Activated B cell treated with CpG ODN at 0.5 μM for 24 hours (primary cell): ENCODE measurements at places on chromosomes 5 and 9.

GRCh38 chr9:109708451-109708945 is 71.5 kb upstream of the PALM2AKAP2 start:
- no peak for DNase-seq

DNA sequence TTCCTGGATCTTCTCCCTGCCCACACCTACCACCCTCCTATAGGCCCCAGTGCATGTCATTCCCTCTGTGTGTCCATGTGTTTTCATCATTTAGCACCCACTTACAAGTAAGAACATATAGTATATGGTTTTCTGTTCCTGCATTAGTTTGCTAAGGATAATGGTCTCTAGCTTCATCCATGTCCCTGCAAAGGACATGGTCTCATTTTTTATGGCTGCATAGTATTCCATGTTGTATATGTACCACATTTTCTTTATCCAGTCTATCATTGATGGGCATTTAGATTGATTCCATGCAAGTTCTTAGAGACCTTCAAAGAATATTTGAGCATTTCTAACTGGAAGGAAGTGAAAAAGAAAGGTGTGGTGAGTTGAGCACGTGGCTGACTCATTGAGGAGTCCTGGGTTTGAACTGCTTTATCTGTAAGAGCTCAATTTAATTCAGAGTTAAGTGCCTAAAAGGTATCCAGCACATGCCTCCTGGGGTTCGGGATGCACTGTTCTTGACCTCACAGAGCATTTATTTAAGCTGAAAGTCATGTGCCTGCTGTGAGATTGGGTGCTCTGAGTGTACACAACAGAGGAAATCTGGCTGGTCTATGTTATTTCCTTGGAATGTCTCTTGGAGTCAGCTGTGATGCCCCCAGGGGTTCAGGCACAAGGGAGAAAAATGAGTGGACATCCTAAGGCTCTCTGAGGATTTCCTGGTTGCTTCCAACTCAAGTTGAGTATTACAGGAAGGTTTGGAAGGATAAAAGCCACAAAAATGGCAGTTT is 56.4 kb downstream of the SH3GL2 start:
- no peak for DNase-seq

DNA sequence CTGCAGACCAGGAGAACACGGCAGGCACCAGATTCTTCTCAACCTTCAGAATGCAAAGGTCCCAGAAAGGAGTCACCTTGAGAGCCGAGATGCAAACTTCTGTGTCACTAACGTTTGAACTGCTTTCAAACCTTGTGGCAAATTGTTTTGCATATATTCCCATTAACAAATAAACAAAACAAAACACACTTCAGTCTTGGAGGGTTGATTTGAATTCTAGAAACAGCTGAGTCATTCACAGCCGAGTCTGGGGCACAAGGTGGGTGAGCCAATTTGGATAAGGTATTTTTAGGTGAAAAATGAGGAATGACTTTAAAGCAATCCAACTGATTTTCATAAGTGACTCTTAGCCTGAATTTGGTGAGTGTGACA is 38.8 kb upstream of the ANKRD33B start:
- DNase-seq: no peak

DNA sequence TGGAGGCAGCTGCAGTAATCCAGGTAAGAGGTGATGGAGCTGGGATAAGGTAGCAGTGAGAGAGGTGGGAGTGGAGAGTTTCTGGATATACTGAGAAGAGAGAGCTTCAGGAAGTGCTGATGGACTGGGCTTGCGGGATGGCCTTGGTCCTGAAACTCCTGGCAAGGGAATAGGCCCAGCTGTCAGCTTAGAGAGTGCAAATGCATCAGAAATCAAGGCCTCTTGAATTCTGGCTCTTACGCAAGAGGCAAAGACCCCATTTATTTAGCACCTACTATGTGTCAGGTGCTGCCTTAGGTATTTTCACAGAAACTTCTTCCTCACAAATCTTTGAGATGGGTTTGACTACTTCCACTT is 227.2 kb upstream of the MAP3K1 start:
- DNase-seq: no peak

- DNase-seq: no peak
Measured at GRCh38 chr5:96316487-96316886, 116.6 kb downstream of the PCSK1 start.

- DNase-seq: no peak
Measured at GRCh38 chr5:68329554-68330255, 114.1 kb downstream of the PIK3R1 start.

- DNase-seq: no peak
Measured at GRCh38 chr9:96554801-96555566, 64.7 kb downstream of the CDC14B start.

DNA sequence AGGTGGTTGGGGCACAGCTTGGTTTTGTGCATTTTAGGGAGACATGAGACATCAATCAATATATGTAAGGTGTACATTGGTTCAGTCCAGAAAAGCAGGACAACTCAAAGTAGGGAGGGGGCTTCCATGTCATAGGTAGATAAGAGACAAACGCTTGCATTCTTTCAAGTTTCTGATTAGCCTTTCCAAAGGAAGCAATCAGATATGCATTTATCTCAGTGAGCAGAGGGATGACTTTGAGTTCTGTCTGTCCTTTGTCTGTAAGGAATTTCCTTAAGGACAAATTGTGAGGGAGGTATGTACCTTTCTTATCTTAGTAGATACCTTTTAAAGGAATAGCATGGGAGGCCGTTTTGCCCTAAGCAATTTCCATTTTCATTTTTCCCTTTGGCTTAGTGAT is 63.3 kb downstream of the COL15A1 start:
- no peak for DNase-seq

DNA sequence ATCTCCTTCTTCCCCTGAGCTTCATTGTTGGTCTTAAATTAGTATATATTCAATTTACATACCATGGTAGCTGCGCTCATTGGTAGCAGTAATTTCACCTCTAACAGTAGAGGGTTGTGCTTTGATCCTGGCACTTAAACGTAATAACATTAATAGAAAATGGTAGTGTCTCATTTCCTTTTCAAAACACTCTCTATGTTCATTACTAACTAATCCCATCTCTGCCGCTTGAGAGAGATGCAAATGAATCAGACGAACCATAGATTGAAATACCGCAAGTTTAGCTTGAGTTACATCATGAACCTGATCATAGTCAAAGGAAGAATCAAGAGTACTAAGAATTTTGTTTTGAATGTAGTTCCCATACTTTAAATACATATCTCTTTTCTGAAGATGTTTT is 2.2 kb downstream of the THBS4 start:
- DNase-seq: no peak

DNA sequence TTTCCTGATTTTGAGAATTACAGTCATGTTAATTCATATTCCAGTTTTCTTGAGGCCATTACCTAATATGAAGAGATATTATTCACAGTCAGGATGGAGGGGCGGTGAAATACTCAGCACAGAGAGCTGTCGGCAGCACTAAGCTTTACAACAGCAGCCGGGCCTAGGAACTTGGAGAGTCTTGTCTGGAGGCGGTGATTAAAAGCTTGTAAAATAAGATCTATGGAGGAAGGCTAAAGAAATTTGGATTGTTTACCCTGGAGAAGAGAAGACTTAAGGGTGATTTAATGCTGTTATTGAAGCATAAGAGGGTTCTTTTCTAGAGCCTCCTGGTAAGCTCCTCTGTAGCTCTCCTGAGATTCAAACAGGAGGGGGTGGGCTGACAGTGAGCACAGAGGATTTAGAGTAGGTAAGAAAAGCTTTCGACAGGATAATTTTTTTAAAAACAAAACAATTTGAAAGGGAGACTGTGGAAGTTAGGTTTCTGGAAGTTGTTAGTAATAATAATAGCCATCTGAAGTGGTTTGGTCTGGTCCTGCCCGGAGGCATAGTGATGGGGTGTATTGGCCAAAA is 406.3 kb upstream of the ADAMTSL1 start:
- no peak for DNase-seq

DNA sequence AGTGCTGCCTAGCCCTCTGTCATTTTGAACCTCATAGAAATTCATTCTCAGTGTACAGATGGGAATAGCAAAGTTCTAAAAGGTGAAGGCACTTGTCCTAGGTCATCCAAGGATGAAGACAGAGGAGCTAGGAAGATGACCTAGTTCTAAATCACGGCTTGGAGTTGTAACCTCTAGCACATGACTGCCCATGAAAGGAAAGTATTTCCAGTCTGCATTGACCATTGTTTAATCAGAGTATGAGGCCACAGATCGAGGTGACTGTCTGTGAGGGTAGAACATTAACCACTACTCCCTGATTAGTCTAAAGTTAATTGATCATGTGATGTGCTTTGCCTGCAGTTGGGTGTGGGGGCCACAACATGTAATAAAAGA is 674 bp upstream of the TNFSF15 start:
- DNase-seq: no peak

DNA sequence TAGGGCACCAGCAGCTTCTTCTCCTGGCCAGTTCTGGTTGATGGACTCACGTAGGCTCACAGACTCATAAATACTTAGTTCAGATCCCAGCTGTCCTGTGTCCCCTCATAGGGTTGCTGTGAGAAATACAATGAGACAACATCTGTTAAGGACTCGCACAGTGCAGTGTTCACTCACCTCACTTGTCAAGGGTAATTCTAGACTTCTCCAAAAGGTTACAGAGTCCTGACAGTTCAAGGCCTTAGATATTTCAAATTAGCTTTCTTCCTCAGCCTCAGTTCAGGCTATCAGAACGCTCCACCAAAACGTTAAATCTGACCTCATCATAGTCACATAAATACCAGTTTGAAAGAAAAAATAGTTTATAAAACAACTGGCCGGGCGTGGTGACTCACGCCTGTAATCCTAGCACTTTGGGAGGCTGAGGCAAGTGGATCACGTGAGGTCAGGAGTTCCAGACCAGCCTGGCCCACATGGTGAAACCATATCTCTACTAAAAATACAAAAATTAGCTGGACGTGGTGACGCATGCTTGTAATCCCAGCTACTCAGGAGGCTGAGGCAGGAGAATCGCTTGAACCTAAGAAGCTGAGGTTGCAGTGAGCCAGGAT is 106.3 kb downstream of the UGCG start:
- no peak for DNase-seq

- DNase-seq: peak; percentile 63
Measured at GRCh38 chr5:1140171-1140817, 28.4 kb upstream of the SLC12A7 start.

DNA sequence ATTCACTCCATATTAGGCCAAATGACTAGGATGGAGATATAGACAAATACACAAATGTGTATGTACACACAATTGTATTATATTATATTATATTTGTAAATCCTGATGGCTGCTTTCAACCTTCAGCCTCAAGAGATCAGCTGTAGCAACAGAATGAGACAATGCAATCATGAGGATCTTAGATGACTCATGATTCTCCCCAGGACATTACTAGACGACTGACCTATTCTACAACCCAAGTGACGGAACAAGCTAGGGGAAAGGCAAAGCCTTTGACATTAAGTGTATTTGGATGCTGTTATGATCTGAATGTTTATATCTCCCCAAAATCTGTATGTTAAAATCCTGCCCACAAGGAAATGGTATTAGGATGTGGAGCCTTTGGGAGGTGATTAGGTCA is 66.5 kb downstream of the COX7C start:
- no peak for DNase-seq

- no peak for DNase-seq
Measured at GRCh38 chr5:132226516-132227234, 978 bp downstream of the P4HA2 start.

- DNase-seq: no peak
Measured at GRCh38 chr5:112612663-112613062, 125.0 kb upstream of the APC start.

GRCh38 chr5:52770287-52770939 is 17.3 kb upstream of the ITGA1 start:
- DNase-seq: no peak

- no peak for DNase-seq
Measured at GRCh38 chr5:95401626-95402025, 10.5 kb downstream of the FAM81B start.

GRCh38 chr9:125463926-125464325 is 202.3 kb downstream of the GAPVD1 start:
- DNase-seq: no peak

GRCh38 chr9:121558473-121558872 is 58.8 kb upstream of the GGTA1 start:
- DNase-seq: no peak

- DNase-seq: peak; percentile 4
Measured at GRCh38 chr5:133938929-133939328, 29.5 kb downstream of the C5orf15 start.

GRCh38 chr9:28212979-28213378 is 639.7 kb upstream of the C9orf72 start:
- no peak for DNase-seq

DNA sequence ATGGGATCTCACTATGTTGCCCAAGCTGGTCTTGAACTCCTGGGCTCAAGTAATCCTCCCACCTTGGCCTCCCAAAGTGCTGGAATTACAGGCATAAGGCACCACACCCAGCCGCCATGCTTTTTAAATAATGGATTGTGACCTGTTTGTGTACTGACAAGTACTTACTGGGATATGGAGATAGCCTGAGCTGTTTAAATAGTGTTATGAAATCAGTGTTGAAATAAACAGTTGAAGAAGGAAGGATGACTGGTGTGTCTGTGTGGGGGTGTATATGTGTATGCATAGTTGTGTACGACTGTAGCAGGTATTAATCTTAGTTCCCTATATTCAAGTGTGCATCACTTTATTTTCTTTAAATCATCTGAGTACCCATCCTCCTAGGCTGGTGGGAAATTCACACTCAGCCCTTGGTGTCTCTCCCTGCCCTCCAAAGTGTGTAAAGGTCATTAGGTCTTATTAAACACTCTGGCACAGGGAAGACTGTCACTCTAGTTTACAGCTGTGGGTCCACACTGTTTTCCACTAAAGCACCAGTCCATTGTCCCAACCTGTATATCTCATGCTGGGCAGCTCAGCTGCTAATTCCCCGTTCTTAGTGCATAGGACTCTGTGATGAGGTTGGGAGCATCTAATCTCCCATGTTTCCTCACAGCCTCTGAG is 91.0 kb downstream of the SNX18 start:
- no peak for DNase-seq

GRCh38 chr5:61817472-61818326 is 485.6 kb downstream of the ZSWIM6 start:
- no peak for DNase-seq

GRCh38 chr5:127192836-127193338 is 97.7 kb upstream of the MEGF10 start:
- no peak for DNase-seq

DNA sequence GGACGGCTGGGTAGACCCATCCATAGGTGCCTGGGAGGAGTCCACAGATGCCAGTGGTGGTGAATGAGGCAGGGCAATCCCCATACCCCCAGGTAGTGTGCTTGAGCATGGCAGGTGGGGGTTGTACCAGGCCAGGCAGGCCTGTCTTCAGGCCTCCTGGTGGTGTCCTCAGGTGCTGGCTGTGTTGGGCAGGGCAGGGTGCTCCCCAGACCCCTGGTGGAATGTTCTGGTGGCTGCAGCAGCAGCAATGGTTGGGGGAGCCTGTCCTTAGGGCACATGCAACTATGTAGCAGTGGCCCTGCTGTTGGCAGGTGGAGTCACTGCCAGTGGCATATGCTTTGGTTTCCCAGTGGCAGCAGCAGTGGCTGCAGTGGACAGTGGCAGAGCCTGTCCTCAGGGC is 10.0 kb downstream of the ALG2 start:
- DNase-seq: no peak

- no peak for DNase-seq
Measured at GRCh38 chr5:113632996-113633395, 119.5 kb downstream of the YTHDC2 start.

GRCh38 chr9:123000371-123001068 is 32.9 kb upstream of the GPR21 start:
- DNase-seq: no peak
